ENCODE measurements at places on chromosomes 3 and 15. TPM values are rescaled to one million over a fixed set of nuclear protein-coding genes. Genes with fewer than 3 reads are reported as not detected.
A peak's percentile ranks its signal among the peaks of the same experiment; 100 is the strongest.

DNA sequence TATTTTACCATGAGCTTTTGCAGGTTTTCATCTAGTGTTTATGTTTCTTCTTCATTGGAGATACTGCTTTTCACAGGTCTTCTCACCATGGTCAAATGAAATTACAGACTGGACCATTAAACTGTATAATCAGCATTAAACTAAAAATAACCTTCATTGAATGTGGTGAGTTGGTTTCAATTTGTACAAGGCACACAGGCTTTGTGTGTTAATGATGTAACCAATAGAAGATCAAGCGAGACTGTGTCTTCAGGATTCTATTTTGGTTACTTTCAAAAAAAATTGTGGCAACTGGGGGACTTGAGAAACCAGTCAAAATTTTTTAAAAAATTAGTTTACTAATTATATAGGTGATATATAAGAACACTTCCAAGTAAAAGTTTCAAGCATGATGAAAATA is 54.3 kb upstream of the GCSAM start:
- DNase-seq, result no peak

DNA sequence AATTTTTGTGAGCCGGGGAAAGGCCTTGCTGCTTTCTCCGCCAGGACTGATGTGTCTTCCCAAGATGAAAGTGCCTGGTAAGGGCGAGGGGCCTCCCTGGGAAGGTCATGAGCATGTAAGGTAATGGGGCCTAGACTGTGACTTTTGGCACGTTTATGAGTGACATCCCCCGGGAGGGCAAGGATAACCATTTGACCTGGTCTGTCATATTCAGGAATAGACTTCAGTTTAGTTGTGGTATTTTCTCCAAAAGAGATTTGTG is 631 bp upstream of the CNBP start:
- DNase-seq, result peak; percentile 53

GRCh38 chr3:33791477-33792166 is 6.8 kb upstream of the PDCD6IP start:
- no peak for DNase-seq

DNA sequence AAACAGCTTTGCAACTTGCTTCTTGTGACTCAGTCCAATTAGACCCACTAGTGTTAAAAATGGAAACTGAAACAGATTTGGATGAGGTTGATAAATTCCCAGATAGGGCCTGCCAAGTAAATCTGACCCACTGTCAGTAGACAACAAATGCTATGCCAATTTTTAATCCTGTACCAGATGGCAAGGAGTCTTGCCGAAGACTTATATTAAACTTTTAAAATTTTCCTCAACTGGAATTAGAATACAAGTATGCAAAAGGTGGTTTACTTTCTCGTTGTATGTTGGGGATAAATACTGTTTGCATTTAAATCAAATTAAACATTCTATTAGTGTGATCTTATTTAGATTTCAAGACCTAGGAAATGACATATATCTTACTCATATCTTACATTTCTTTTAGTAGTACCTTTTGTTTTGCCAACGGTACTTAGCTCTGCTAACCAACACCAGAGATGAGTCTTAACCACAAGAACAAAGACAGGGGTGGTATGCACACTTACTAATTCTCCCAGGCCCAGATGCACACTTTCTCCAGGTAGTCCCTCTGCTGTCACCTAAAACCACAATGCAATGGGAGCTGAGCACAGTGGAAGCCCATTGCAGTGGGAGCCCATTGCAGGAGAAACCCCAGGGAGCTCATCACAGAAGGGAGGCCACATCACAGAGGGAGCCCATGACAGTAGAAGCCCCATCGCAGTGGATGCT is 77.8 kb downstream of the WWTR1 start:
- no peak for DNase-seq

DNA sequence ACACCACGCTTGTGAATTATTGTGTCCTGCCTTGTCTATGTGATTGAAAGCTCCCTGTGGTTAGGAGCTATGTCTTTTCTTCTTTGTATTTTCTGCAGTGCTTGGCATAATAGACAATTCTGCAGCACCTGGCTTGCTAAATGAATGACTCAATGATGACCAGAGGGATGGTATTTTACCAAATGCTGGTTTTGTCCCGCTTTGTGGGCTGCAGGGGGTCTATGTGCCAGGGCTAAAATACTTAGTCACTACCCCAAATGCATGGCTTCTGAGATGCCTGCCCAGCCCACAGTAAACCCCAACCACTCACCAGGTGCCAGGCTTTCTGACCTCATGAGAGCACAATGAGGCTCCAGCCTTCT is 50.9 kb downstream of the BOC start:
- DNase-seq, result no peak

- DNase-seq, result no peak
Measured at GRCh38 chr3:168801794-168802193, 706.1 kb upstream of the GOLIM4 start.

GRCh38 chr15:74712311-74712710 is 13.0 kb downstream of the CYP1A1 start:
- DNase-seq, result no peak

- peak; percentile 93 for DNase-seq
Measured at GRCh38 chr3:29280404-29281093, at the start of gene RBMS3. Gene RBMS3 (plus strand): TSS chr3:29281071.

GRCh38 chr3:95408464-95408862 is 1345.6 kb downstream of the NSUN3 start:
- no peak for DNase-seq

GRCh38 chr3:6172871-6173642 is 687.9 kb upstream of the GRM7 start:
- DNase-seq, result no peak

DNA sequence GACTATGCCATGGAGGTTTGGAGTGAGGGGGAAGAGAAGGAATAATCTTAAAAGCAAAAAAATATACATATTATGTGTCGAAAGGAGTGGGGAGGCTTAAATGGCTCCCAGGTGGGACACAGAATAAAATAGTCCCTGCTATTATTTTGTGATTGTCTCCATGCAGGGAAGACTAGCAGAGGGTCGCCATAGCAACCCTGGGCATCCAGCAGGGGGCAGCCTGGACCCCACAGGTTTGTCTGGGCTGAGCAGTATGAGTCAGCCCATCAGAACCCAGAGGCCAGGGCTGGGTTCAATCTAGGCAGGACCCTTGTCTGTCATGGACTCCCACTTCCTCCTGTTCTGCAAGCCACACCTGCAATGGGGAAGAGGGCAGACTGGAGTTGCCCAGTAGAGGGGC is 17.6 kb upstream of the LINGO1 start:
- DNase-seq, result no peak

- peak; percentile 40 for DNase-seq
Measured at GRCh38 chr3:12817343-12817710, 20.8 kb downstream of the CAND2 start.

DNA sequence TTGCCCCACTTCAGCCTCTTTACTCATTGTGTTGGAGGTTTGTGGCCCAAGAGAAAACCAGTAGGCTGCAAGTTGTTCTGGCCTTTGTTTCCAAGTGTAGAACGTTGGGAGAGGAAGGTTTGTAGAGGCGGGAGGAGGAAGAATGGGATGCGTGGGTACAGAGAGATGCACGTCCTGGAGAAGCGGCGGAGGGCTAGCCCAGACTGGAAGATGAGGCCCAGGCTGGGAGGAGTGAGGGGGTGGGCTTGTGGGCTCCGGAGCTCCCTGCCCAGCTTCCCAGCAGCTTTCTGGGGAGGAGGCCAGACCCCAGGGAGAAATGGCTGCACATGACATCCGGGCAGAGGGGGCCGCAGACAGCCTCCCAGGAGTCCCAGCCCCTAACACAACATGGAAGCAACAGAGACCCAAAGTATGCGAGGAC is 5.3 kb downstream of the PLA2G4F start:
- no peak for DNase-seq

DNA sequence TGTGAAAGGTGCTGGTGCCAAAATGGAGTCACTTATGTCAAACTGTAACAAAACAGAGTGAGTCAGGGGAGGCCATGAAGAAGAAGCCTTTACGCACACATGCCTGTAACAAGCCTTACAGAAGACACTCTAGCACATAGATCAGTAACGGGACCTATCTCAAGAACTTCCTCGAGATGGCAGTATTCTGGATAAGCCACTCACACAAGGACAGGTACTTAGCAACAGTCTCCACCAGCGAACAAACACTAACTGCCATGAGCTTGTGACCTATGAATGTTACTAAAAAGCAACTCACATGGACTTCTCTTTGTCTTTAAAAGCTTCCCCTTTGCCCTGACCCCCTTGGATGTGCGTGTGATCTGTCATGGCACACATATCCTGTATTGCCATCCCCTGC is 235.1 kb downstream of the CD47 start:
- no peak for DNase-seq

DNA sequence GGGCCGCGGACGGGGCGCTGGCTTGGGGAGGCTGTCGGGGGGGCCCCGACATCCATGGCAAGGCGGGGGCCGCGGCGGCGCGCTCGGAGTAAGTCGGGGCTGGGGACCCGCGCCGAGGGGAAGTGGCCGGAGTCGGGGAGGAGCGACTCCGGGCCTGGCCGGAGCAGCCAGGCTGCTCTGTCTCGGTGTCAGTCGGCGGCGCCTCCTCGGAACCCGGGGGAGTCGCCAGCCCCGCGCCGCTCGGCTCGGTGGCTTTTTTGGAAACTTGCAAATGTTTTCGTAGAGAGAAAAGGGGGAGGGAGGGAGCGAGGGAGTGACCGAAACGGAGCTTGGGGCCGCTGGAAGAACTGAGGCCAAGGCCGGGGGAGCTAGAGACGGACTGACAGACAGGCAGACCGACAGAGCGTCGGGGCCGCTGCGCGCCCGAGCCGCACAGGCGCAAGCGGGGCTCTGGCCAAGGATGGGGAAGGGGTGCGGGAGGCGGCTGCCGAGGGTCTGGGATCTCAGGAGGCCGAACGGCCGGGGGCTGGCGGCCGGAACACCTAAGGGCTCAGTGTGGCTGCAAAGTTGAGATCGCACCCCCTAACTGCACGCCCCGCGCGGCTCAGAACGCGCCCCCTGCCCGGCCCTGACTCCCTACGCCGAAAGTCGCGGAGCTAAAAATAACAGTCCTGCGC is 5.0 kb downstream of the PTH1R start:
- peak; percentile 59 for DNase-seq

DNA sequence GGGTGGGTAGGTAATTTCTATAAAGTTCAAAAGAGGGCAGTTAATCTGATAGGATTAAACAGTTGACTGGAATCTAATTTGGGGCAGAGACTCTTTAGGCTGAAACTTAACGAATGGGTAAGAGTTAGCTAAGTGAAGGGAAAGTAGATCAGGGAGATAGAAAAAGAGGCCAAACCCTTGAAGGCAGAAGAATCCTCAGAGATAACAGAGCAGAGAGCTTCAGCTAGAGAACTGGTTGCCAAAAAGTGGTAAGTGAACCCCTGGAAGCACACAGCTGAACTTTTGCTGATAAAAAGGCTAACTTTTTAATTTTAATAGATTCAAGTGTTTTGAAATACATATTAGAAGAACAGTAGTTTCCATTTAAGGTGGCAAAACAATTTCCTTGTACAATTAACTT is 99.2 kb downstream of the FHIT start:
- DNase-seq, result no peak

DNA sequence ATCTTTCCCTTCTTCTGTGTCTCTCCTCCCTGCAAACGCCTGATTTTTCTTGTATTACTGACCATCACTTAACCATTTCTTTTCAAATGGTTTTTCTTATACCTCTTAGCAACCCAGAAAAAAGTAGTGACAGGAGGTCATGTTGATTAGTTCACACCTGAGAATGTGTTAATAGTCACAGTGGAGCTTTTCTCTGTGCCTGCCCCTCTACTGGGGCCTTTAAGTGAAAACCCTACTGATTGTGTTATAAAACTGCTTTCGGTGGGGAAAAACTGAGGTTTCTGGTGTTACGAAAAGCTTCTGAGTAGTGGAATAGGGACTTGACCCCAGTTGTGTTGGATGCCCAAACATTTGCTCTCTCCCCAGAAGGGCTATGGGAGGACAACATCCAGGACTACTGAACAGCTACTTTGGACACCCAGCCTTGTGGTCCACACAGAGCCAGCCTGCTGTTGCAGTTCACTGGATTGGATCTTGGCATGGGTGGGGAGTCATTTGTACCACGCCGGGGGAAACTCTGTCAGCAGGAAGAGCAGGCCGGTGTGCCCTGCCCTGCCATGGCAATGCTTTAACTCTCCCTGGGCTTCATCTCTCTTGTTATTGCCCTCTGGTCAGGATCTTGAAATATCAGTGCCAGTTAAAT is 10.3 kb downstream of the GPR87 start:
- no peak for DNase-seq

DNA sequence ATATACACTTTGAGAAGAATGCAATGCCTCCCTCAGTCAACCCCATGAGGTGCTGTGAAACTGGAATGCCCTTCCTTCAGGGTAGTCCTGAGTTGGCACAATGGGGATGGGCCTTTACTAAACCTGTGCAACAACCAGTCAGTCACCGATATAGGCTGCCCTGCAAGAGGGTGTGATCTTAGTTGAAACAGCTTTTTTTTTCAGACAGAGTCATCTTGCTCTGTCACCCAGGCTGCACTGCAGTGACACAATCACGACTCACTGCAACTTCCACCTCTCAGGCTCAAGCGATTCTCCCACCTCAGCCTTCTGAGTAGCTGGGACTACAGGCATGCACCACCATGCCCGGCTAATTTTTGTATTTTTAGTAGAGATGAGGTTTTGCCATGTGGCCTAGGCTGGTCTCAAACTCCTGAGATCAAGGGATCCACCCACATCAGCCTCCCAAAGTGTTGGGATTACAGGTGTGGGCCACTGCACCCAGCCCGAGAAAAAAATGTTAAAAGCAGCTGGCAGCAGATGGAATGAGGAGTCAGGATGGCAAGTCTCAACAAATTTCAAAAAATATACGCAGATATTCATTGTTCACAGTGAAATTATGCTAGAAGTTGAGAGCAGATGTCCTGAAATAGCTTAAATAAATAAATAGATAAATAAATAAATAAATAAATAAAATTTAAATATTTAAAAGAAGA is 31.8 kb downstream of the MYO5A start:
- DNase-seq, result no peak

GRCh38 chr15:62722237-62722636 is 320.3 kb upstream of the TPM1 start:
- no peak for DNase-seq

- peak; percentile 56 for DNase-seq
Measured at GRCh38 chr3:31768479-31769125, 212.5 kb downstream of the OSBPL10 start.

- DNase-seq, result no peak
Measured at GRCh38 chr15:87703327-87704111, 553.0 kb downstream of the NTRK3 start.

Gene CCDC54
- not detected for total RNA-seq

Gene CATSPER2
- total RNA-seq, result 3.8 TPM

Gene GRK7
- not detected for total RNA-seq

Gene LRRN1
- 0.11 TPM for total RNA-seq

Gene TJP1
- 112 TPM for total RNA-seq

Gene CLDN11
- 12.5 TPM for total RNA-seq

Gene MED12L
- total RNA-seq, result 0.37 TPM

Gene GOLGA8J
- total RNA-seq, result not detected

Gene CFAP44
- total RNA-seq, result 1.4 TPM

Gene SI
- total RNA-seq, result not detected

Gene GOLGA6D
- total RNA-seq, result not detected

Gene ALPK3
- total RNA-seq, result 258 TPM

Data from heart left ventricle (tissue), 16 donors.